ENCODE measurements at places on chromosomes 3 and 15.

- H3K4me1 ChIP-seq: no peaks in the 10 kb centered on the region
- H3K27ac ChIP-seq: no peak overlapping the region
- no peaks in the 10 kb centered on the region for H3K27me3 ChIP-seq
- H3K4me3 ChIP-seq: no peak overlapping the region
Measured at GRCh38 chr15:90633360-90633759, 83.8 kb upstream of the BLM start.

- no peak overlapping the region for H3K27ac ChIP-seq
- H3K27me3 ChIP-seq: peaks cover 12% of the 10 kb centered on the region
- H3K4me1 ChIP-seq: no peaks in the 10 kb centered on the region
- H3K36me3 ChIP-seq: no peaks in the 10 kb centered on the region
- H3K4me3 ChIP-seq: no peak overlapping the region
- no peak for DNase-seq
Measured at GRCh38 chr15:71437919-71438318, 322.6 kb downstream of the THSD4 start.

GRCh38 chr3:6526861-6527260, 334.1 kb upstream of the GRM7 start:
- no peak for DNase-seq
- no peaks in the 10 kb centered on the region for H3K4me1 ChIP-seq
- no peaks in the 10 kb centered on the region for H3K27me3 ChIP-seq
- no peaks in the 10 kb centered on the region for H3K36me3 ChIP-seq

DNA sequence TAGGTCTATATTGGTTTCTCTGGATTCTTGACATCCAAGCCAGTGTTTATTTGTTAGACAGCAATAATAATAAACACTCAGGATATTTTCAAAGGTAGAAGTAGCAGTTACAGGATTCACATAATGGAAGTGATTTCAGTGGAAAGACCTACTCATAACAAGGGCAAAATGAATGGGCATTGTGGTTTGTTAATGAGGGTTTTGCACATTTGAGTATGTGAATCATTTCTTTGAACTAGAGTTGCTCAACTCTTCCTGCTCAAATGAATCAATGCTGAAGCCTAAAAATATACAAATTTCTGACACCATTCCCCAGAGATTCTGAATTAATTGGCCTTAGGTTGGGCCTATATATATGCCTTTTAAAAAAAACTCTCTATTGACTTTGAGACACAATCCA, 4.1 kb upstream of the COL6A5 start:
- peaks cover 23% of the 10 kb centered on the region for H3K27me3 ChIP-seq
- DNase-seq: no peak
- H3K36me3 ChIP-seq: no peaks in the 10 kb centered on the region
- H3K4me3 ChIP-seq: no peak overlapping the region
- H3K4me1 ChIP-seq: peaks cover 9% of the 10 kb centered on the region
- H3K27ac ChIP-seq: no peak overlapping the region

GRCh38 chr3:194931865-194932264, 246.2 kb downstream of the FAM43A start:
- H3K4me3 ChIP-seq: no peak overlapping the region
- no peaks in the 10 kb centered on the region for H3K4me1 ChIP-seq
- H3K27ac ChIP-seq: no peak overlapping the region

GRCh38 chr3:186220911-186221645, 112.2 kb upstream of the ETV5 start:
- no peaks in the 10 kb centered on the region for H3K36me3 ChIP-seq
- H3K27ac ChIP-seq: no peak overlapping the region
- H3K27me3 ChIP-seq: peaks cover 58% of the 10 kb centered on the region
- no peak for DNase-seq
